8988T (cell line): ENCODE measurements at places on chromosomes 2 and 18.

DNA sequence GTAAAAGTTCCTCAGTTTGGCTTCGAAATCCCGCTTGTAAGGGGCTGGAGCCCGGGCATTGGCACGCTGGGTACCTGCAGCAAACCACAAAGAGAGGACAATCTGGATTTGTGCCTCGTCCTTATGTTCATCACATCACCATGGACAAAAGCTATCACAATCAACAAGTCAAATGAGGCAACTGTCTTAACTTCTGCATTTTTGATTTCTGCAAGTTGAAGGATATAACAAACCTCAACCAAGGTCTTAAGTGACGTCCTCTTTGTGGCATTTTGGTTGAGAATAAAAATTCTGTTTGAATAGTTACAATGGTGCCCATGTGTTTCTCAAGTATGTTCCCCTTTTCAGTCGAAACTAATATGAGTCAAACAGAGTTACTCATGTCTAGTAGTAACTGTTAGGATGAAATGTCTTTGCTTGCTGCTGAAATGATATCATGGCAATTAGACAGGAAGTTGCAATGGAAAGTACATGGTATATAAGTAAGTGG lies 70.8 kb upstream of the STK17B start:
- no peak for DNase-seq

DNA sequence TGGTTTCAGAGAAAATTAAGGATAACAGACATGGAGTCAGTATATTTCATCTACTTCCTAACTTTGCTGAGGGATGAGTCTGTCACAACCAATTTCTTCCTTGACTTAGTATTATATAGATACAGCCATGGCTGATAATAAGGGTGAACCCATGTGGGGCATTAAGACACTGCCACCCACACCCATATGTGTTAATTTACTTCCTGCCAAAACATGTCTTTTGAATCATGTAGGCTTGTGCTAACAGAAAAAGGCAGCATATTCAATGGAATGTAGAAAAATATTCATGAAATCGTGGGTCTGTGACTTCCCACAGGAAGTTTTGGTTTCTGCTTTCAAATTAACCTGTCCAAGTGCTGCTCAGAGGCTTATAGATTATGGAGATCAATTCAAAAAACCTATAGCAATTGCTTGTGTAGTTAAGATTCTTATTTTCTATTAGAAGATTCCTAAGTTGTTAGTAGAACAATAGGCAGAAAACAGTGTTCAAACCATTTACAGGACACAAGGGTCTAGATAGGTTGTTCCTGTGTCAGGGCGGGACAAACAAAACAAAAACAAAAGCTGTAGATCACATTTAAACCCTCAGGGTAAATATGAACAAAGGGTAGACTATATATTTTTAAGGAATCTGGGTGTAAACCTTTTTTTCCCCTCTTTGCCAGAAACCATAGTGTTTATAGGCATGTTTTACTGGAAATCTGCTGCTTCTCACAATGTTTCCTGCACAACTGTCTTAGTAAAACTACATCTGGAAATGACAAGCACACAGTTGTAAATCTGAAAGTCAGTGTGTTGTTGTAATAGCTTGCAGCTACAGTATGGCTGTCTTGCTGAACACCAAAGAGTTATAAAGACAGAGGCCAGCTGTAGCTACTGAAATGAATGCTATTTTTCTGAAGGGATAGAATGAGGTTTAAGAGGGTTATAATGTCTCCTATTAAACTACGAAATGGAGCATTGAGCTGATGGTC lies 691.2 kb downstream of the EPHA4 start:
- DNase-seq, result no peak

- no peak for DNase-seq
Measured at GRCh38 chr18:24627644-24628315, 167.3 kb downstream of the HRH4 start.

GRCh38 chr2:146944601-146945000 lies 900.2 kb upstream of the ACVR2A start:
- no peak for DNase-seq

DNA sequence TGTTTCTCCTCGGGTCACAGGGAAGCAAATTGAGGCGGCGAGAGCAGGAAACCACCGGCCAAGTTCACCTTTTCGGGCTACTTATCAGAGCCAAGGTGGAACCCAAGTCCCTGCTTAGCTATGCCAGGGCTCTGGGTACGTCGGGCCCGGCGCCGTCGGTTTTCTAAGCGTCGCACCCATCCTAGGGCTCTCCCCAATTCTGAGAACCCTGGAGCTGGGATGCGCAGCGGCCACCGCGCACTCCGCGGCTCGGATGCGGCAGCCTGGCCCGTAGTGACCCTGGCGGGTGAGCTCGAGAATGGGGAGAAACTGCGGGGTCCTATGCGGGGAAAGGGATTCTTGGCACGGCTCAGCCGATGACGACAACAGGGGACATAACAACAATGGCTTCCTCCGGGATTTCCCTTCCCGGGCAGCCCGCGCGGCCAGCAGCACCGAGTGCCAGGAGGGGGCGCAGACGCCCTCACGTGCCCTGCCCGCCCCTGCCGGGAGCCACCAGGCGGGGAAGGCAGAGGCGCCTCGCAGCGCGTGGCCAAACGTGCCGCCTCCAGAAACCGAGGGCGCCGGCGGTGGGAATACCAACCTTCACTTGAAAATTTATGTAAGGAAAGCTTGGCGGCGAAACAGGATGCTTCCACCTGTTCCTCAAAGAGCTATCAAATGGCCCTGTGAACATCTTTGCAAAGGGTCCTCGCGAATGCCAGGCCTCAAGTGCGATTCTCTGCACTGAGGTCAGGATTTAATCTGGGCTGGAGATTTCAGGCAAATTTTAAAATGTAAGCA lies 2.1 kb upstream of the SLC30A3 start:
- peak; percentile 98 for DNase-seq

DNA sequence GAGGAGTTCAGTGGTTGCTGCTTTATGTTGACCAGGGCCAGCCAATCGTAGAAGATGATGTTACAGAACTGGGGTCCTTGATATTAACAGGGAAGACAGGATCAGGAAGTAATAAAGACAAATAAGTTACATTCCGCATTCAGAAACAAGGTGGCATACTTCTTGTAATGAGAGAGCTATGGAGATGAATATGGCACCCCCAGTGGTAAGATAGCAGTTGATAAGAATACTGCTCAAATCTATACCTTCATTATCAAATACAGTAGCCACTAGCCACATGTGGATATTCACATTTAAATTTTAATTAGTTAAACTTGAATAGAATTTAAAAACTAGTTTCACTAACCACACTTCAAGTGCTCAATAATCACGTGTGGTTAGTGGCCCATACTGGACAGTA lies 290.4 kb upstream of the RBMS1 start:
- no peak for DNase-seq

DNA sequence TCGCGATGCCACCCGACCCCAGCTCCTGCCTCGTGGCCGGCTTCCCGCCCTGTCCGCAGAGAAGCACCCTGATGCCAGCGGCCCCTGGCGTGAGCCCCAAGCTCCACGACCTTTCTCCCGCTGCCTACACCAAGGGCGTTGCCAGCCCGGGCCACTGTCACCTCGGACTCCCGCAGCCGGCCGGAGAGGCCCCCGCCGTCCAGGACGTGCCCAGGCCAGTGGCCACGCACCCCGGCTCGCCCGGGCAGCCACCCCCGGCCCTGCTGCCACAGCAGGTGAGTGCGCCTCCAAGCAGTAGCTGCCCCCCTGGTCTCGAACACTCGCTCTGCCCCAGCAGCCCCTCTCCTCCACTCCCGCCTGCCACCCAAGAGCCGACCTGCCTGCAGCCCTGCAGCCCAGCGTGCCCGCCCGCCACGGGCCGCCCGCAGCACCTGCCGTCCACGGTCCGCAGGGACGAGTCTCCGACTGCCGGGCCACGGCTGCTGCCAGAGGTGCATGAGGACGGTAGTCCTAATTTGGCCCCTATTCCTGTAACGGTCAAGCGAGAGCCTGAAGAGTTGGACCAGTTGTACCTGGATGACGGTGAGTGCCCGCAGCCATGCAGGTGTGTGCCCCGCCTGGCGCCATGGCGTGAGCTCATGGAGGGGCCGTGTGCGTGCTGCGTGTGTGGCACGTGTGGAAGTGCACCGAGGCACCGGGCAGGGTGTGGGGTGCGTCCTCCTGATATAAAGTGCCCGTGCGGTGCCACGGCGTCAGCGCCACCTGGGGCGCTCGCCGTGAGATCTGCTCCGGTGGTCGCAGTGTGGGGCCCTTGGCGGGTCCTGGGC lies 90.8 kb downstream of the NFATC1 start:
- no peak for DNase-seq

DNA sequence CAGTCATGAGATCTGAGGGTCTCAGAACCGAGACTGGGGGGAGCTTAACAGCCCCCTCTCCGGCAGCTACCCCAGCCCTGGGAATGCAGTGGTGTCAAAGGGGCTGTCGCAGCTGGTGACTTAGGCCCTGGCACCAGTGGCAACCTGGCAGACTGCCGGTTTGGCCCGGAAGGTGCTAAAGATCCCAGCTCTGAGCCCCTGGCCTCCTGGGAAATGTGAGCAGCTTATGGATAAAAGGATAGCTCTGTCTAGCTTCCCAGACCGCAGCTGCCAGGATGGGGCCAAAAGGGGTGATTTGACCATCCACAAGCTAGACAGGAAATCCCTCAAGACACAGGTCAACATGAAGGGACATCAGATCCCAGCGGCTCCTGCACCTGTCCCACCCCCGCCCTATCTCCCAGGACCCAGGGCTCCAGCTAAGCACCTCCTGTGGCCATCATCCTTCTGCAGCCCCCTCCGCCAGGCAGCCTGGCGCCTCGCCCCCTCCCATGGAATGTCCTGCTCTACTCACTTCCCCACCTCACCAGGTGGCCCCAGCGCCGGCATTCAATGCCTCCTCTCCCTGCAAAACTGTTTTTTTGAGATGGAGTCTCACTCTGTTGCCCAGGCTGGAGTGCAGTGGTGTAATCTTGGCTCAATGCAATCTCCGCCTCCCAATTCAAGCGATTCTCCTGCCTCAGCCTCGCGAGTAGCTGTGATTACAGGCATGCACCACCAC lies 33.2 kb upstream of the EFHD1 start:
- DNase-seq, result no peak

- DNase-seq, result no peak
Measured at GRCh38 chr18:55079481-55080355, 120.5 kb upstream of the CCDC68 start.

- no peak for DNase-seq
Measured at GRCh38 chr2:133636287-133636686, 68.0 kb upstream of the NCKAP5 start.

- DNase-seq, result no peak
Measured at GRCh38 chr2:153519257-153519875, 40.8 kb upstream of the RPRM start.

GRCh38 chr2:197304556-197305011 lies 6.0 kb downstream of the ANKRD44 start:
- DNase-seq, result no peak

DNA sequence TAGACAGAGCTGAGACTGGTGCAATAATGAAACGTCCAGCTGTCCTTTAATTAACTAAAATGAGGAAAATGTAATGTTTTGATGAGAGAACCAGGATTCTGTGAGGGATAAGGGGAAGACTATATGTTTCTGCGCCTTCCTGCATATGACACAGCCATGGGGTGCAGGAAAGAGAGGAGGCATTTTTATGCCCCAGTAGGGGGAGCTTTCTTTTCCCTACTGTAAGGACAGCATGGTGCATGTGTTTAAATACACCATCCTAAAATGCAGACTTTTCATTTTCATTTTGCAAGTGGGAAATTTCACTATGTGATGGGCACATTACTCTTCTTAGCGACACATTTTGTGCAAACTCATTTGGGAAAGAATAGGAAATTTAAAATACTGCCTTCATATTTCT lies 446.1 kb downstream of the ARHGAP15 start:
- DNase-seq, result no peak

GRCh38 chr18:13173578-13174145 lies 44.9 kb upstream of the LDLRAD4 start:
- no peak for DNase-seq

DNA sequence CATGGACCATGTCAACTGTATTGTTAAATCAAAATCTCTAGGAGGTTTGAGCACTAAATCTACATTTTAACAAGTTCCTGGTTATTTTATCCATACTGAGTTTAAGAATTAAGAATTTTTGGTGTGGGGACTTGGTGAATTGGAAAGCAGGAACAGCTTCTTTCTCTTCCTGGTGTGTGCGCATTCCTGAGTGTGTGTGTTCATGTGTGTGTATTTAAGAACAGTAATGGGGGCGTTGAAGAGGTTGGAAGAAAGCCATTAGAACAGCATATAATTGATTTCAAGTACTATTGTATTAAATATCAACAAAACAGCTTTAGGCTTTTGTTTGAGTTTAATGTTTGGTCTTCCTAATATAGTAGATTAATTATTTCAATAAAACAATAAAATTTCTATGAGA lies 801.3 kb upstream of the ID2 start:
- no peak for DNase-seq

DNA sequence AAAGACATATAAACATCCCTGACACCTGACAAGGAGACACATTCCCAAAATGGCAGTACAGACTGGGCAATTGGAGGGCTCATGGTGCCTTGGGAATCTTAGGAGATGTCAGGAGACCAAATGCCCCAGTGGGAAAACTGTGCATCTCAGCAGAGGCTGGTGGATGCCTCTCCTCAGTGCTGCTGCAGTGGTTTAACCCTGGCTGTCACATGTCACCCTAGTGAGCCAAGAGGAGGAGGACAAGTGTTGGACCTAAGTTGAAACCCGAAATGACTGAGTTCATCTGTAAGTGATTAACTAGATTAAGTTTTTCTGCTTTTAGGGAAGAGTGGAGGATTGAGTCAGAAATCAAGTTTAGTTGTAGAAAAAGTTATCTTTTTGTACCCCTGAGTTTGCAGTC lies 5.2 kb upstream of the NAGK start:
- no peak for DNase-seq

DNA sequence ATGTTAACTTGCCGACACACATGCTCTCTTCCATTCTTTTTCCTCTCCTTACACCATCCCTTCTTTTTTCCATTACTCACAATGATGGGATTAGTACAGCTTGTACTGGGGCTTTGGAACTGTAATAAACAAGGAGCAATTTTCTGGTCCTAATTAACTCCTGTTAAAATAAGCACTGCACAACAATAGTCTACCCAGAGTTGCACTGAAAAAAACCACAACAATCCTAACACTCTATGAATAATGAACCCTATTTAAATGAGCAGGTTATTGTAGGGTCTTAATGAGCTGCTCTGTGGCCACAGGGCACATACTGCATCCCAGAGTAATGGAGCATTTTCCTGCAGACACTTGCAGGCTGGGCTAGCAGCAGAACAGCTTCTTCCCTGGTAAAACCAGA lies 380.3 kb downstream of the NRXN1 start:
- DNase-seq, result no peak

DNA sequence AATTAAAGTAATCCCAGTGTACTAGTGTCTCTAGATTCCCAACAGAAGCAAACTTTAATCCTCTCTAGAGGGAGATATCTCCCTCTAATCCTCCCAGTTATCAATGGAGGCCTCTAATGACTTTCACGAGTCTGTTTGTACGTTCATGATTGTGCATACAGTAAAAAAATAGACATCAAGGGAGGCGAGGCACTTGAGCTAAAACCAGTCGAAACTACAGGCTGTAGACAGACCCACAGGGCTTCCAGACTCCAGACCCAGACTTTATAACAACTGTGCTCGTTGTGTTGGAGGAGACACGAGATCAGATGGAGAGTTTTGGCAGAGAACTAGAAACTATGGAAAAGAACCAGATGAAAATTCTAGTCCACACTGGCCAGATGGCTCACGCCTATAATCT lies 7.0 kb downstream of the DGKD start:
- DNase-seq, result no peak

GRCh38 chr18:61582202-61582710 lies 249.0 kb downstream of the CDH20 start:
- DNase-seq, result no peak

GRCh38 chr18:49613141-49613640 lies 51.3 kb downstream of the LIPG start:
- no peak for DNase-seq

GRCh38 chr2:182522405-182522896 lies 95.6 kb upstream of the PDE1A start:
- no peak for DNase-seq
